ENCODE measurements at places on chromosomes 13 and 19. TPM values are rescaled to one million over a fixed set of nuclear protein-coding genes. Genes with fewer than 3 reads are reported as not detected.

SETDB2 gene
- total RNA-seq: 18.7 TPM

FAM124A gene
- not detected for total RNA-seq

PEX11G gene
- total RNA-seq: 0.67 TPM

KLK3 gene
- total RNA-seq: not detected

KANK2 gene
- 2.0 TPM for total RNA-seq

DNA sequence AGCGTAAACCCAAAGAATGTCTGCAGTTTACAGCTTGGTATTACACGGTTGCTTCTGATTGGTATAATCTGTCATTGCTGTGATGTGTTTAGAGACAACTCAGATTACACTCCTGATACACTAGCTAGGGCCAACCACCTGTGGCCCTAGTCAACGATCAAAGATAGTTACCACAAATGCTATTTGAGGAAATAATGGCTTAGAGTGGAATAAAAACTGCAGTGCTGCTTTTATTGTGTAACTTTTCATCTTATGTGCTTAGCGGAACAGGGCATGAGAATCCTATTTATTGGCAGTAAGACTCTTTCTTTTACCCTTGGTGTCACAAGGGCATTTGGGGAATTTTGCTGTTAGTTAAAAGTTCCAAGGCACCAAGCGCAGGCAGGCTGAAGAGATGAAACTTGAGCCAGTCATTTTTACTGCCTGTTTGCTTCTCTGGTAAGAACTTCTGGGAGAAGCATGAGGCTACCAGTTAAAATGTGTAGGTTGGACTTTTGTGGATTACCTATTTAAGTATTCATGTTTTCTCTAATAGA is 363.3 kb downstream of the KCNRG start:
- no peak overlapping the region for H3K4me3 ChIP-seq
- H3K27me3 ChIP-seq: peaks cover 41% of the 10 kb centered on the region
- no peak overlapping the region for H3K27ac ChIP-seq
- no peak for DNase-seq
- peaks cover 4% of the 10 kb centered on the region for H3K4me1 ChIP-seq
- peaks cover 8% of the 10 kb centered on the region for H3K36me3 ChIP-seq

DNA sequence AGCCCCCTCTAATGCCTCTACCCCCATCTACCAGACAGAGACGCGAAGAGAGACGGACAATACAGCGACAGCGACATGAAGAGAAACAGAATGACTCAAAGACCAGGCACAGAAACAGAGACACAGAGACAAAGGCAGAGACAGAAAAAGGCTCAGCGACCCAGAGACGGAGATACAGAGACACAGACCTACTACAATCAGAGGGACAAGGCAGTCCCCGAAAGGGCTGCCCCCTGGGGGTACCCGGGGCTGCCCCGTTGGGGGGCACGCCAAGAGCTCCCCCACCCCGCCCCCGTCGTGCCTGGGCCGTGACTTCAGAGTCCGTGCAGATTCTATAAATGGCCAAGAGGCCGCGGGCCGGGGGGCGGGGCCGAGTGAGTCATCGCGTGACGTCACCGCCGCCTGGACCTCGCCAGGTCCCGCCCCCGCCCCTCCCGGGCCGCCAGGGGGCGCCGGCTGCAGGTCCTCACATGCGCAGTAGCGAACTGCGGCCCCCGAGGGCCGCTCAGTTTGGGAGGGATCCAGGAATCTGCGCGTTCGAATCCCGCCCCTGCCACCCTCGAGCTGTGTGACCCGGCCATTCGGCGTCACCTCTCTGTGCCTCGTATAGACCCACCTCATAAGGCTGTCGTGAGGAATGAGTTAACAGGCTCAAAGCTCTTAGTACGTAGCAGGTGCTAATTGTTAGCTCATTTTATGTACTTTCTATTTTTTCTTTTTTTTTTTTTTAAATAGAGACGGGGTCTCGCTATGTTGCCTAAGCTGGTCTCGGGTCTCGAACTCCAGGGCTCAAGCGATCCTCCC is 2.7 kb upstream of the CNN1 start:
- H3K4me1 ChIP-seq: peaks cover 11% of the 10 kb centered on the region
- H3K27me3 ChIP-seq: peaks cover 17% of the 10 kb centered on the region
- peak; percentile 79 for DNase-seq
- H3K4me3 ChIP-seq: peak overlapping the region; percentile 35

GRCh38 chr13:46675016-46675415 is 121.9 kb downstream of the ESD start:
- peaks cover 28% of the 10 kb centered on the region for H3K4me1 ChIP-seq
- no peak overlapping the region for H3K4me3 ChIP-seq
- DNase-seq: no peak
- H3K36me3 ChIP-seq: peaks cover 20% of the 10 kb centered on the region

GRCh38 chr13:99756281-99756680 is 215.3 kb downstream of the ZIC5 start:
- H3K4me3 ChIP-seq: no peak overlapping the region
- no peak for DNase-seq
- H3K36me3 ChIP-seq: no peaks in the 10 kb centered on the region

DNA sequence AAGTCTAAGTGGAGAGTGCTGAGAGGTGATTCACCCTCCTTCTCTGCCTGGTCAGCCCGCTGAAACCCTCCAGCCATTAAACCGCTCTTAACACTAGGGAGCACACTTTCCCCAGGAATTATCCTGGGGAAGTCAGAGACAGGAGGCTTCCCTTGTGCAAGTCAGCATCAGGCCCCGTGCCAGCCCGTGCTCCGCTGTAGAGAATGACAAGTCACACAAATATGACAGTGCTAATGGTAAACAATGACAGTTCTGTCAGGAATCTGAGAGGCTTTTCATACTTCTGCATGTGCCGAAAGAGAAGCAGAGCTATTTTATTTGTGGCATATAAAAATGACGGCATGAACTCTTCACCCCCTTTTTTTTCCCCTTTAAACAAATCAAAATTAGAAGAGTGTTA is 816.9 kb upstream of the SLC10A2 start:
- H3K36me3 ChIP-seq: no peaks in the 10 kb centered on the region
- no peak for DNase-seq
- H3K4me1 ChIP-seq: no peaks in the 10 kb centered on the region

- H3K4me1 ChIP-seq: no peaks in the 10 kb centered on the region
- no peaks in the 10 kb centered on the region for H3K27me3 ChIP-seq
- no peak overlapping the region for H3K27ac ChIP-seq
- no peaks in the 10 kb centered on the region for H3K36me3 ChIP-seq
- no peak for DNase-seq
Measured at GRCh38 chr19:4512070-4512469, 6.2 kb downstream of the PLIN4 start.

DNA sequence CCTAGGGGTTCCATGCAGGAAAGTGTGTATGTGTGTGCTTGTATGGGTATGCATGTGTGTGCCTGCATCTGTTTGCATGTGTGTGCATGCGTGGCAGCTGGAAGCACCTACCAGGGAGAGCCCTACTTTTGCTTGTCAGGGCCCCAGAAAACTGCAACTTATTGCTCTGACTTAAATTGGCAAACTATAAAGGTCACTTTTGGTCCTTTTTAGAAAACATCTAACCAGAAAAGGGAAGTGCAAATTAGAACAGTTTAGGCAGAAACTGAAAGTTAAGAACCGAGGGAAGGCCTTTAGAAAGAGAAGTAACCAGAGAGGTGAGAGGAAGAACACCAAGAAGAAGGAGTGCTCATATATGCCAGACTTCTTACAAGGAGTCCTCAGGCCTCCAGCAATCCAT is 32.5 kb downstream of the DLEU7 start:
- H3K4me1 ChIP-seq: peaks cover 16% of the 10 kb centered on the region
- H3K4me3 ChIP-seq: no peak overlapping the region
- no peak for DNase-seq
- H3K27ac ChIP-seq: no peak overlapping the region
